Stimulated activated CD8-positive, alpha-beta memory T cell treated with anti-CD3 and anti-CD28 coated beads, Interleukin-15, amount 100 ng/mL, for 4 hours (primary cell): ENCODE measurements at places on chromosomes 3 and 15.

DNA sequence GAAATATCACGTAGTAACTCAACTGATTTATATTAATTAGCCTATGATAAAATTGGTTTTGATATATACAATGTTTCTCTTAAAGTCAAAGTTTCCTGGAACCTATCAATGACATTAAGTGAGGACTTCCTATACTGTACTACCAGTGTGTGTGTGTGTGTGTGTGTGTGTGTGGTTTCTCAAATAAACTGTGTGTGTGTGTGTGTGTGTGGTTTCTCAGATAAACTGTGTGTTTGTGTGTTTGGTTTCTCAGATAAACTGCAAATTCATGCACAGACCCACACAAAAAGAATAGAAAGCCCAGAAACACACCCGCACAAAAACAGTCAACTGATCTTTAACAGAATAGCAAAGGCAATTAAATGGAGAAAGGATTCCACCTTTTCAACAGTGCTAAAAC is 14.5 kb upstream of the WDR5B start:
- DNase-seq, result no peak

DNA sequence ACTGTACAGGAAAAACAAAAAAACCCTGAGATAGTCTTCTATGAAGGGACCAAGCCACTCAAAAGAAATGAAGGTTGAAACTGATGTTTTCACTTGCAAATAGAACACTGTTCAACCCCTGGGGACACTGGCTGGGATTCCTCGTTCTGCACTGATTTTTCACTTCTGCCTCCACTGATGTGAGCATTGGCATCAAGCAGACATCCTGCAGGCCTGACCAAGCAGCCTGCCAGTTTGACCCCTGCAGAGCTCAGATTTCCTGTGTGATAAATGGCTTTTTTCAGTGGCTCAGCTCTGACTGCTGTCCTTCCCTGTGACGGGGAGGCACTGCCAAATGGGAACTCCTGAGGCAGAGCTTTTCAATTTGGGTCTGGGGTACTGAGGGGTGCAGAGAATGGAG is 50.0 kb downstream of the RASGRP1 start:
- DNase-seq, result no peak

- no peak for DNase-seq
Measured at GRCh38 chr3:159057621-159058020, 255.8 kb downstream of the MFSD1 start.

GRCh38 chr3:49910409-49911123 is 6.9 kb upstream of the MST1R start:
- DNase-seq, result no peak

- DNase-seq, result no peak
Measured at GRCh38 chr3:27323087-27323570, 46.1 kb downstream of the NEK10 start.

GRCh38 chr15:31964586-31965307 is 65.6 kb upstream of the CHRNA7 start:
- no peak for DNase-seq

GRCh38 chr15:74857082-74857655 is 14.2 kb upstream of the ULK3 start:
- no peak for DNase-seq

- DNase-seq, result no peak
Measured at GRCh38 chr15:72958634-72959033, 93.6 kb upstream of the NEO1 start.

GRCh38 chr3:188108703-188109412 is 45.1 kb upstream of the LPP start:
- no peak for DNase-seq

GRCh38 chr3:156761007-156761406 is 65.1 kb upstream of the LEKR1 start:
- DNase-seq, result no peak

GRCh38 chr15:58297639-58298038 is 134.2 kb upstream of the LIPC start:
- no peak for DNase-seq

DNA sequence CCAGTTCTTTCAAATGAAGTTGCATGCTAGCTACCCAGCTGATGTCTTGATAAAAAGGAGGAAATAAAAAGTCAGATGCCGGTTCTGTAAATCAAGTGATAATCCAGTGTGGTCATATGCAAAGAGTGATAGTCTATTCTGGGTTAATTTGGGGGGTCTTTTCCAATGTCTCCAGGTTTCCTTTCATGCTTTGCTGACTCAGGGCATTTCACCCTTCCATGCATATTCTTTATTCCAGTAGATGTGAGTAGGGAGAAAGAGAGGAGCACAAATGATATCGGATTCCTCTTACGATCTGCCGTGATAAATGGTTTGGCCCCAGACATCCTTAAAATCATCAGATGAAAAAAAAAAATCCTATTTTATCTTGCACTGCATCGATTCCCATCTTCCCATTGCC is 60.8 kb downstream of the ADAMTS9 start:
- DNase-seq, result no peak

DNA sequence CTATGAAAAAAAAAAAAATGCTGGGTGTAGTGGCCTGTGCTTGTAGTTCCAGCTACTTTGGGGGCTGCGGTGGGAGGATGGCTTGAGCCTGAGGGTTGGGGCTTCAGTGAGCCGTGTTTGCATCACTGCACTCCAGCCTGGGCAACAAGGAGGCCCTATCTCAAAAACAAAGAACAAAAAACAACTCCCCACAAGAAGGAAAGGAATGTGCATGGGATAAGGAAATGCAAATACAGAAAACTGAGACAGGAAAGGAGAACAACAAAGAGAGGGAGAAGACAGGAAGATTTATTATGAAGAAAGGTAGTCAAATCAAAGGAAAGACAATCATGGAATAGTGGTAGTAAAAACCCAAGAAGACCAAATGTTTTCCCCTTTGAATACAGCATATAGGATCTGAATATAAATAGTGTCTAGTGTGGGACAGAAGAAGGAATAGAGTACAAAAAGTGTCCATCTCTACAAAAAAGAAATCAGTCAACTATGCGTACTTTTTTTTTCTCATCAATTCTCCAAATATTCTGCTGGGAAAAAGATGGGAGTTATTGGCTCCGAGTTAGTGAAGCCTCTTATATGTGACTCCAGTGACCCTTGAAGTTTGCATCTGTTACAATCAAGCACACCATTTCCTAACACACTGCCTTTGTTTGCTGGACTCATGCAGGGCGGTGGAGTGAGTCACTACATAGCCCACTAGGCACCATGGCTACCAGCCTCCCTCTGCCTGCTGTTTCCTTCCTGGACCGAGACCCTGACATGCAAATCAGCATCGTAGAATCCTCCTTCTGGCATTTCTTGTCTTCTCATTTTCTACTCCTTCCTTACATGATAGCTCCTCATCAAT is 101.2 kb upstream of the PTX3 start:
- no peak for DNase-seq

DNA sequence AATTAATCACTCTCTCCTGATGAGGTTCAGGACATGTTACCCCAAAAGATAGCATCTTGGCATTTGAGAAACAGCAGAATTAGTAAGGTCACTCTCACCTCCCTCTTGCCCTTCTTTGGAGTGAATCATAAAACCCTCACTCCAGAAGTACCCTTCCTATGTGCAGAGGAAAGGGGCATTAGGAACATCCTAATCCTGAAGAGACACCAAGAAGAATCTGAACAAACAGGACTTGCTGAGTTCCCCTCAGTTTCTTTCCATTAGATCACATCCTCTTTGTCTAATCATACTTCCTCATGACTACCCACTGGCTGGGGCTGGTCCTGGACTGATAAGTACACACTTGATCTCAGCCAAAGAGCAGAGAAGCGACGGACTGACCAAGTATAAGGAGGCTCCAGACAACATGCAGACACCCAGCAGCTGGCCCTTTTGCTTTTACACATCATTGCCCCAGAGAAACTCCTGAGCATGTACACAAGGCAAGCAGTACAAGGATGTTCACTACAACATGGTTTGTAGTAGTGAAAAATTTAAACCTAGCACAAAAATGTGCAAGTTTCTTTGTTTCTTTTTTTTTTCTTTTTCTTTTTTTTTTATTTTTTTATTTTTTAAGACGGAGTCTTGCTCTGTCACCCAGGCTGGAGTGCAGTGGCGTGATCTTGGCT is 15.0 kb upstream of the TM6SF1 start:
- no peak for DNase-seq

DNA sequence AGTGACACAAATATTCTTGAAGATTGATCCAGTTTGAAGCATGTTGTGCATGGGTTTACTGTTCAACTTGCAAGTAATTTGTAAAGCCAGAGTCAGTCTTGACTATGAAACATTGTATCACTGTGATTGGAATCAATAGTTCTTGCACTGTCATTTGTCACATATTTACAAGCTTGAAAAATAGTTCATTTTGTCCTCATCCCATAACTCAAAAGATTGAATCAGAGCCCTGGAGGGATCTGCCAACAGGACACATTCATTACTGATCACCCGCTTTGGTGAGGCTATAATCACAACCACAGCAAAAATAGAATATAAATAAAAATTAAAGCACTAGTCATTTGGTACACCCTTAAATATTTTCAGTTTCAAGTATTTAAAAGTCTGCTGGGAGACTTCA is 368.9 kb downstream of the WDR72 start:
- DNase-seq, result no peak

- DNase-seq, result no peak
Measured at GRCh38 chr15:80480909-80481308, 76.7 kb downstream of the ARNT2 start.

- DNase-seq, result no peak
Measured at GRCh38 chr3:172029425-172030098, 9.8 kb upstream of the FNDC3B start.

DNA sequence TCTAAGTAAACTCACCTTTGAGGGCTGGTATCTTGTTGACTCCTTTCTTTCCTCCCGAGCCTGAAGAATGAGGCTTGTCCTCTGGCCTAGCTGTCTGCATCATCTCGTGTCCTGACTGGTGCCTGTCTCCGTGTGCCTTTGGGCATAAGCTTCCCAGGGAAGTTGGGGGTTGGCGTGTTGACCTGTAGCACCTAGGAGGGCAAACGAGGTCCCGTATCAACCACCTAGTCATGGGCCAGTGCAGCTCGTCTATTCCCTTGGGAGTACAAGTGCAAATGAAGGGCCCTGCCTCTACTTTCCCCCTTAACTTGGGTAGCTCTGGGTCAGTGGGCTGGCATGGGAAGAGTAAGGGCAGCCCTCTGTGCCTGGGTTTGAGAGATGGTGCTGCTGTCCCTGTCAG is 8.7 kb downstream of the TEX264 start:
- DNase-seq, result no peak
